RCC 7860 (cell line): ENCODE measurements at places on chromosomes 6 and 20.

GRCh38 chr20:46544576-46544975, 5.9 kb downstream of the OCSTAMP start:
- DNase-seq, result no peak

- DNase-seq, result no peak
These were observed 158.1 kb upstream of the GMDS start for GRCh38 chr6:2403546-2403945.

GRCh38 chr20:23151008-23151703, 65.0 kb upstream of the CD93 start:
- no peak for DNase-seq

DNA sequence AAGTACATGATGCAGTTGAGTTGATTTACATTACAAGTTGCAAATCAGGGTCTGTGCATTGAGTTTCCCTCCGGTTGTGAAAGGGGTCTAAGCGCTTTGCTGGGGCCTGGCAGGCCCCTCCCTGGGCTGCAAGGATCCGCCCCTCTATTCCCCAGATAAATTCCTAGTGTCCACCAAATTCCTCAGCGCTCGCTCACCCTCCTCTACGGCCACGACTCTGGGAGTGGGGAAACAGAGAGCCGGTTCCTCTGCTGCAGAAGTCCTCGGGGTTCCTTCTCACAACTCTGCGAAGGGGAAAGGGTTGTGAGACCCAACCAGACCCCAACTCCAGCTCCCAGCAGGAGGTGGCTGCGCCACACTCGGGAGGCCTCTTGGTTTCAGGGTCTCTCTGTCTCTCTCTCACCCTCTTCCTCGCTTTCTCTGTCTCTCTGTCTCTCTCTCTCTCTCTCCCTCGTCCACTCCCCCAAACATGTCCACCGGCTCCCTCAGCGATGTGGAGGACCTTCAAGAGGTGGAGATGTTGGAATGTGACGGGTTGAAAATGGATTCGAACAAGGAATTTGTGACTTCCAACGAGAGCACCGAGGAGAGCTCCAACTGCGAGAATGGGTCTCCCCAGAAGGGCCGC, at the start of gene TCF21:
TSS of gene TCF21 (plus strand) at position 185 of the 628 bp plus-strand sequence. CDS start at position 470, 285 bp downstream.
- DNase-seq, result no peak

GRCh38 chr6:52285177-52286068, 881 bp upstream of the MCM3 start:
- no peak for DNase-seq

- no peak for DNase-seq
These were observed 580.1 kb upstream of the BTBD3 start for GRCh38 chr20:11337361-11338130.

DNA sequence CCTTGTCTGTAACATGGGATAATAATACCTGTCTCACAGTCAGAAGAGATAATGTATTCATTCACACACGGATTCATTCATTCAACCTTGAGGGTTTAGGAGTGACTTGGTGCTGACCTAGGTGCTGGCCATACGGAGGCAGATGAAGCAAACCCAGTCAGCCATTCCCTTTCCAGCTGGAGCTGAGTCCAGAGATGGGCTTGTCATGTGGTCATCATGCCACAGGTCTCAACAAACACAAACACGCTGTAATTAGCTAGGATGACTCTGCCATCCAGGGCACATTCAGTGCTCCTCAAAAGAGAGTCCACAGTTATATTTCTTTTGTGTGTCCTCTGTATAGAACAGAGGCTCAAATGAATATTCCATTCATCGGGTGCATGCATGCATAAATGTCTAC, 19.5 kb upstream of the PRELID3B start:
- no peak for DNase-seq

DNA sequence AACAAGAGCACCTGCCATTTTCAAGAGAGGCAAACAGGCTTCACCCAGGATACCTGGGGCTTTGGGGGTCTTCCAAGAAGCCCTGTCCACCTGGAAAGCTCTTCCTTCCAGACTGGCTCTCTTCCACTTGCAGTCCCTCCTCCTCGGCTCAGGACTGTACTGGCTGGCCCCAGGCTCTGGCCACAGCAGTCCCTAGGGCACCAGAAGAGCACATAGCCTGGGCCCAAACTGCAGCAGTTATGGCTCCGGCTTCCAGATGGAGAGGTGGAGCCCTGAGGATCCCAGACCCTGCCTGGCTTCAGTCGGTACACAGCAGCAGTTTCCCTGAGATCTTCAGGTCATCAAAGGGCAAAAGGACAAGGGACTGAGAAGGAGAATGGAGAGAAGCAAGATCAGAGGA, 1.6 kb upstream of the SLC35B2 start:
- no peak for DNase-seq

GRCh38 chr20:59318803-59319202, 18.4 kb downstream of the EDN3 start:
- no peak for DNase-seq

GRCh38 chr6:116386581-116387299, 16.0 kb downstream of the DSE start:
- peak; percentile 72 for DNase-seq

GRCh38 chr6:15962449-15962764, 166.5 kb upstream of the MYLIP start:
- DNase-seq, result peak; percentile 22

- no peak for DNase-seq
These were observed 891 bp downstream of the RSPO3 start for GRCh38 chr6:127119102-127120022.

DNA sequence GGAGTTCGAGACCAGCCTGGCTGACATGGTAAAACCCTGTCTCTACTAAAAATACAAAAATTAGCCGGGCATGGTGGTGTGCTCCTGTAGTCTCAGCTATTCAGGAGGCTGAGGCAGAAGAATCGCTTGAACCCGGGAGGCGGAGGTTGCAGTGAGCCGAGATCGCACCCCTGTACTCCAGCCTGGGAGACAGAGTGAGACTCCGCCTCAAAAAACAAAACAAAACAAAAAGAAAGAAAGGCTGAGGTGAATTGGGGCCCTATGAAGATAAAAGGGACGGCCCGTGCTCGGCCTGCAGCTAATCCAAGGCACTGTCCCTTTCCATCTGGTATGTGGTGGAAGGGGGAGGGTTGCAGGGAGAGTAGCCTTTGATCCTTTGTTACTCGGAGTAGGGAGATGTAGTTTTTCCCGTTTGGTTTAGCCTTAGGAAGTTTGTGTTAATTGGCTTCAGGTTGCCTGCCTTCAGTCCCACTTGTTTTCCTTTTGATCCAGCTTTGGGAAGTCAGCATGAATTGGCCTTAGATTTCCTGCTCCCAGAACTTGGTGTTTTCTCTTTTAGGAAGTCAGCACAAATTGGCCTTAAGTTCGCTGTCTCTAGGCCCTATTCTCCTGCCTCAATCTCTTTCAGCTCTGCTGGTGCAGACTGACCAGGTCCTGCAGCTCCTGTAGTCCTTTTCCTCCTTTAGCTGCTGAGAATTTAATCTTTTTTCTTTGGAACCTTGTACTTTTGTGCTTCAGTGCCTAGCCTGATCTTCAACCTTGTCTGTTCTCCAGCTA, 36.1 kb upstream of the PAQR8 start:
- no peak for DNase-seq

GRCh38 chr6:107534571-107535141, 44.7 kb downstream of the SOBP start:
- DNase-seq, result no peak

- DNase-seq, result no peak
These were observed 4.6 kb downstream of the GUCA1A start for GRCh38 chr6:42177514-42178364.

GRCh38 chr6:150324044-150324443, 44.8 kb upstream of the IYD start:
- no peak for DNase-seq

GRCh38 chr20:33769043-33769442, 37.2 kb downstream of the ZNF341 start:
- no peak for DNase-seq

DNA sequence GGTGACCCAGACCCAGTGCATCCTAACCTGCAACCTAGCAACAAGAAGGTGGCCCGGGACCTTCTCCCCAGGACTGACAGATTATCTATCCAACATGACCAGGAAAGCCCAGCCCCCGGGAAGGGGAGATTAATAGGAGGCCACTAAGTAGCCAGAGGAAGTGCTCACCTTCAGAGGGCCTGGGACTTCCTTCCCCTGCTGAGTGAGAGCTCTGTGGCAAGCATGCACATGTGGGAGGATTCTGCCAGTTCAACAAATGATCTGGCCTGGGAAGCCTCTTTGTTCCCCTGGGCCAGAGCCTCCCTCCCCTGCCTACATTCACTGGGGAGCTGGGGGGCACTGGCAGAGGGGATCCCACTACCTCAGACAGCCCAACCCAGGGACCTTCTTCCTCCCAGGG, 39.6 kb downstream of the SHLD1 start:
- no peak for DNase-seq

- DNase-seq, result no peak
These were observed 90.8 kb upstream of the QKI start for GRCh38 chr6:163323705-163324104.

DNA sequence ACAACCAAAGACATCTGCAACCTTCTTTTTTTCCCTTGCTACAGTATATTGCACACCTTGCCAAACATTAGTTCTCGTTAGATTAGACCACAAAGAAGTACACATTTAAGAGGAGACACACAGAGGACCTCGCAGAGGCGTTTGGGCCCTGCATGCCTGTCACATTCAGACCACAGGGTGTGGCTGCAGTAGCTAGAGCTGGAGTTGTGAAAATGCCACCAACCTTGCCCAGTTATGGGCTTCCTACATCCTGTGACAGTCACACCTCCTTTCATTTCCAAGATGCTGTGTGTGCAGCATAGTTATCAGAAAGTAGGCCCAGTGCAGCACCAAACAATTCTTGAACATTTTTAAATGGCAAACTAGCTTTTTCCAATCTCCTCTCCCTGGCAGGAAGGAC, 2.4 kb downstream of the SYNE1 start:
- no peak for DNase-seq

DNA sequence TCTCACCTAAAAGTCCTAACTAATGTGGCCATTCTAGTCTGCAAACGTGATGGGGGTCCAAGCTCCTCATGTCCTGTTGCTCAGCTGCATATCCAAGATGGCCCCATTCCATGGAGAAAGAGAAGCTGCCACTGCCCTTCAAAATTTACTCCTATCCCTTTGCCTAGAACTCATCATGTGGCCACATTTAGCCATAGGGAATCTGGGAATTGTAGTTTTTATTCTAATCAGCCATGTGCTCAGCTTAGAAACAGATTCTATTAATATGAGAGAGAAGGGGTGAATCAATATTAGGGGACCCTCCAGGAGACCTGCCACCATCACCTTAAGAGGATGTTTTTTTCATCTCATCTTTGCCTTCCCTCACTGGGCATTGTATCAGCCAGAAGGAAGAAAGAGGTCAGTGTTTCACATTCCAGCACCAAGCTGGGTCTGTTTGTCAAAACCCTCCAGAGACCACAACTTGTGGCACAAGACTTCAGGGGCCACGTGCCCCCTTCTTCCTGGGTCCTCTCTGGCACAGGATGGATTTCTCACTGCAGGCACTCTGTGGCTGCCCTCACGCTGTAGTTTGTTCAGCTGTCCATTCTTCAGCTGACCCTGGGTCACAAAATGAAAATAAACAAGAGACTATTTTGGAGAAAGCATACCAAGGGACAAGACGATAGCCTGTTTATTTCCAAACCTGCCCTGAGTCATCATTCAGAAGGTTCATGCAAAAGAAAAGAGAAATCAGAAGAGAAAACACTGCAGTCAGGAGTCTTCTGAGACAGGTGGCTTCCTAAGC, 172.0 kb downstream of the EYA2 start:
- DNase-seq, result no peak

GRCh38 chr20:56845546-56846086, 216.5 kb downstream of the TFAP2C start:
- DNase-seq, result no peak

GRCh38 chr20:22673467-22673866, 89.1 kb upstream of the FOXA2 start:
- no peak for DNase-seq

GRCh38 chr6:105300090-105300489, 102.8 kb downstream of the PREP start:
- no peak for DNase-seq

DNA sequence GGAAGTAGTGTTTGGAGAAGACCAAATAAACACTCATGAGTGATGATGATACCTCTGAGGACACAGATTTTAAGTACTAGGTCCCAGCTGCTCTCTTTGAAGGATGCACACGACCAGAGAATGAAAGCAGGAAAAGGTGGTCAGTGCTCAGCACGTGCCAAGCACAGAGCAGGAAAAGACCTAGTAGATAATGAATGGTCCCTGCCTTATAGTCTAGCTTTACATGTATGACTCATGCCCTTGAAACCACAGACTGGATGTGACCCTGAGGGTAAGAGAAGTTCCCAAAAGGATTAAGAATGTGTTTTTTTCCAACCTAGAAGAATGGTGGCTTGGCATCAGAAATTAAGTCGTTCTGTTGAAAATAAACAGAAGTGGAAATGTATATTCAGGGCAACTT, 2.8 kb upstream of the MC3R start:
- DNase-seq, result peak; percentile 26

DNA sequence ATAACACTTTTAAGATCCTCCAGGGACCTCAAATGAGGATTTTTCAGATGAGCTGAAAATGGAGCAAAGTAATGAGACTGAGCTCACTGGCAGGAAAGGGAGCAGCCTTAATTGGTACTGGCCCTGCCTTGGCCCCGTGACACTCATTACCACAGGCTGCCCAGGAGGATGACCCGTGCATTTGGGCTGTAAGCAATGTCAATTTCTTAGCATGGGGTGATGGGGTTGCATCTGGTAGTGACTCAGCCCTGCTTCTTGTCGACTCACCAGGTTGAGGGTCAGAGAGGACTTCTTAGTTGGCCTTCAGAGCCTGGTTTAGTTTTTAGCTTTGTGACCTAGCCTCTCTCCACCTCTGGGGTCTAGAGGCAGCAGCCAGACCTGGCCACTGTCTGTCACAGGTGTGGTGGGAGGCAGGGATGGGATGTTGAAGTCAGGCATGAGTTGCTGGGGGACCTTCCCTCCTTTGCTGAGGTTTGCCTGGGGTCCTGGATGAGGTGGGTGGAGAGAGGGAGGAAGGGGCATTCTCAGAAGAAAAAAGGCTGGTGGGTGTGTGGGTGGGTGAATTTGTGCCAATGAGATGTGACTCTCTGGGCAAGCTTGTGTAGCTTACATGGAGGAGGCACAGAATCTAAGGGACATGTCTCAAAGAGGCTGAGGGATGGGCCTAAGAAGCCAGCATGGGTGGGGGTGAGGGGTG, 25.9 kb upstream of the EPB41L1 start:
- DNase-seq, result peak; percentile 73

GRCh38 chr6:148455225-148455624, 112.6 kb downstream of the SASH1 start:
- no peak for DNase-seq

GRCh38 chr6:106046116-106046853, 39.9 kb upstream of the PRDM1 start:
- no peak for DNase-seq

DNA sequence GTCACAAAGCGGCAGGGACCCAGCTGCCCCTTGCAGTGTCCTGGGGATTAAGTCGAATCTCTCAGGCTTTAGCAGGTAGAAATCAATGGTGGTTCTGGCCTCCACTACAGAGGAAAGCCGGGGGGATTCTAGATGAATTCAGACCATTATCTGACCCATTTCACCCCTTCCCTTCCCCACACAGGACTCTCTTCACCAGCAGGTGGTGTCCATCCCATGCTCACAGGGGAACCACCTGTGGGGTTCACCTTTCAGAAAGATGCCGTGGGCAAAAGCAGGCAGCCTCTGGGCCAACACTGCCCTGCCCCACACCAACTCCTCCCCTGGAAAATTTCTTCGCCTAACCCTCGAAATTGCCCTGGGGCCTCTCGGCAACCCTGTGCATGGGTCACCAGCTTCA, 123.8 kb upstream of the GGTLC1 start:
- no peak for DNase-seq
